Nephron progenitor cell (in vitro differentiated cells): ENCODE measurements at places on chromosomes 11 and 22.

- no peak overlapping the region for H3K4me3 ChIP-seq
- peaks cover 12% of the 10 kb centered on the region for H3K27me3 ChIP-seq
- H3K27ac ChIP-seq: peak overlapping the region; percentile 24
- H3K36me3 ChIP-seq: no peaks in the 10 kb centered on the region
These were observed 182.9 kb upstream of the NCAM1 start for GRCh38 chr11:112778091-112778876.

GRCh38 chr11:60504219-60504905, 10.8 kb upstream of the MS4A13 start:
- peak overlapping the region; percentile 44 for H3K27ac ChIP-seq
- no peaks in the 10 kb centered on the region for H3K27me3 ChIP-seq
- no peaks in the 10 kb centered on the region for H3K36me3 ChIP-seq
- peaks cover 5% of the 10 kb centered on the region for H3K4me1 ChIP-seq

- H3K27me3 ChIP-seq: peaks cover 38% of the 10 kb centered on the region
- H3K27ac ChIP-seq: no peak overlapping the region
- H3K4me3 ChIP-seq: no peak overlapping the region
- H3K4me1 ChIP-seq: peaks cover 30% of the 10 kb centered on the region
These were observed 129.5 kb downstream of the MICAL2 start for GRCh38 chr11:12239804-12240371.

DNA sequence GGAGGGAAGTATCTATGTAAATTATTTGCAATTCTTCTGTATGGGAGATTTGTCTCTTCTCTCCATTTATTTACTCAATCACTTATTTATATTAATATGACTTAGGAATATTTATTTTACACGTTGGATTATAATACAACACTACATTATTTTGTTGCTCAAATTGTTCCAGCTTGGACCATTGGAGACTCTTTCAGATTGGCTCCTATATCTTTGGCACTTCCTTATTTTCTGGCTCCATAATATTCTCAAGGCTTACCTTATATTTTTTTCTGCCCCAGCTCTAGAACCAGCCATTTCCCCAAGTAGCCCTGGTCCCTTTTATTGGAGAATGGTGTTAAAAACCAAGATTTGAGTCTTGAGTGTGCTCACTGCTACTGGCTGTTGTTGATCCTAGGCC, 101.9 kb downstream of the LRRC32 start:
- no peaks in the 10 kb centered on the region for H3K36me3 ChIP-seq
- H3K27me3 ChIP-seq: peaks cover 3% of the 10 kb centered on the region
- DNase-seq: no peak
- H3K4me1 ChIP-seq: no peaks in the 10 kb centered on the region

- H3K27ac ChIP-seq: no peak overlapping the region
- H3K4me1 ChIP-seq: peaks cover 16% of the 10 kb centered on the region
- no peak for DNase-seq
- H3K27me3 ChIP-seq: peaks cover 68% of the 10 kb centered on the region
- no peaks in the 10 kb centered on the region for H3K36me3 ChIP-seq
- no peak overlapping the region for H3K4me3 ChIP-seq
These were observed 22.0 kb upstream of the MYOD1 start for GRCh38 chr11:17697175-17697949.

DNA sequence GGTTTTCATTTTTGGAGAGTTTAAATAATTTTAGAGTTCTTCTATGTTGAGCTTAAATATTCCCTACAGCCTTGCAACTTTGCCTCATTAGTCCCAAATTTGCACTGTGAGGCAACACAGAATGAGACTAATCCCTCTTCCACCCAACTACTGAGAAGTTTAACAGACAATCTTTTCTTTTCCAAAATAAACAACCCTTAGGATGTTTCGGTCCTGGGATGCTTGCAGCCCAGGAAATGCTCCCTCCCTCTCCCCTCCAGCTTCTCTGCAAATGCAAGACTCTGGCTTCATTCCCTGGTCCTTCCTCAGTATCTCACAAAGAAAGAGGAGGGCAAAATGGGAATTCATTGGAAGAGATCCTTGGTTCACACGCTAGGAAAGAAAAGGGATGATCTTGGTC, 222.5 kb downstream of the ST3GAL4 start:
- H3K4me1 ChIP-seq: peaks cover 47% of the 10 kb centered on the region
- no peak overlapping the region for H3K27ac ChIP-seq
- H3K36me3 ChIP-seq: no peaks in the 10 kb centered on the region
- H3K4me3 ChIP-seq: no peak overlapping the region

- peaks cover 7% of the 10 kb centered on the region for H3K36me3 ChIP-seq
- no peak overlapping the region for H3K27ac ChIP-seq
- peaks cover 10% of the 10 kb centered on the region for H3K4me1 ChIP-seq
- no peak for DNase-seq
- peaks cover 76% of the 10 kb centered on the region for H3K27me3 ChIP-seq
These were observed 17.2 kb downstream of the IFITM10 start for GRCh38 chr11:1733009-1733715.

DNA sequence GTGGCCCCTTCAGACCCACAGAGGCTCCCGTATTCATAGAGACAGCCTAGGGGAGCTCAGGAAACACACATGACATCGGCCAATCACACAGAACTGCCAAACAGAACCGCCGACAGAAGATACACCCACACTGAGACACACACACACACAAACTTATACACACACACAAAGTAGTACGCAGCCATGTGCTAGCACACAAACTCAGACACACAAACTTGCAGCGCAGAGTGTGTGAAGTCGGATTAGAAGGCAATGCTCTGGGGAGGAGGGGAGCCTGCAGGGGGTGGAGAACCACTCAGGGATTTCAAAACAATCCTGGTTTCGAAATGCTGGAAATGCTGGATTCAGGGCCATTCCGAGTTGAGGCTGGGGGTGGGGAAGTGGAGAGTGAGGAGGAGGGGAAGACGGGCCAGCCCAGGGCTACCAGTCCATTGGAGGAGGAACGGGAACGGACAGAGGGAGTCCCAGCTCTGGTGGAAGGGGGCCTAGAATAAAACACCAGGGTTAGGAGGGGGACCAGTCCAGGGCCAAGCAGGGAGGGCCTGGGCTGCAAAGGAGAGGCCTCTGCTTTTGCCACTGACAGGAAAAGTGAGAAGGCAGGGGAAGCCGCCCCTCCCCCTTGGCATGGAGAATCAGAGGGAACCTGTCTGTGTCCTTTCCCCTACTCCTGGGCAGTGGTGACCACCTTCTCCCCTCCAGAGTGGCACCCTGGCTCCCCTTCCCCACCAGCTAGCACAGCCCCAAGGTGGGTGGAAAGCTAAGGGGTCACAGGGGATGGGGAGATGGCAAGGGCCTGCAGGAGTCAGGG, 4.4 kb downstream of the BCL9L start:
- peak overlapping the region; percentile 95 for H3K27ac ChIP-seq
- peak overlapping the region; percentile 77 for H3K4me3 ChIP-seq
- no peaks in the 10 kb centered on the region for H3K36me3 ChIP-seq
- DNase-seq: no peak
- peaks cover 81% of the 10 kb centered on the region for H3K4me1 ChIP-seq
- no peaks in the 10 kb centered on the region for H3K27me3 ChIP-seq

DNA sequence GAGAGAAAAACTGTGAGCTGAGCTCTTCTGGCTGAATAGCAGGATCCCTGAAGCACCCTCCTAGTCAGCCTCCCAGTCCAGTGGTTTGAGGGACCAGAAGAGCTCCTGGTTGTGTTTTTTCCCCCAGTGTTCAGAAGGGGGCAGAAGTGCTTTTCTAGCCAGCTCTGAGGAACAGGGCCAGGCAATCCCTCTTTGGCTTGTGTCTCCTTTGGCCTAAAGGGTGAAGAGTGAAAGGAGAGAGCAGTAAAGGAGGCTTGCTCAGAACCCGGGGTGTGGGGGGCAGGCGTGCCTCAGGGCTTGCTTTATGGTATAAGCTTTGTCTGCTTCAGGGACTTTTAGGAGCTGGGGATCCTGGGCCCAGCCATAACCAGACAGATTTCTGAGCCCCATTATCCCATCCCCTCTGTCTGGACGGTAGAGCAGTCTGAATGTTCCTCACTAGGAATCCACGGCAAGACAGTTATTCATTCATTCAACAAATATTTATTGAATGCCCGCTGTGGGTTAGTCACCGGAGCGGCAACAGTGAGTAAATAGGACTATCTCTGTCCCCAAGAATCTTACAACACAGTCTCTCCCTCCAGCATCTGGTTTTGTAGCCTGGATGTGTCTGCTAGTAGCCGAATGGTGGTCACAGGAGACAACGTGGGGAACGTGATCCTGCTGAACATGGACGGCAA, 14.5 kb downstream of the ACP2 start:
- H3K4me1 ChIP-seq: peaks cover 27% of the 10 kb centered on the region
- no peaks in the 10 kb centered on the region for H3K27me3 ChIP-seq
- peaks cover 25% of the 10 kb centered on the region for H3K36me3 ChIP-seq
- no peak overlapping the region for H3K4me3 ChIP-seq
- no peak for DNase-seq
- peak overlapping the region; percentile 95 for H3K27ac ChIP-seq

- peaks cover 49% of the 10 kb centered on the region for H3K36me3 ChIP-seq
- no peak for DNase-seq
- no peak overlapping the region for H3K4me3 ChIP-seq
- H3K27ac ChIP-seq: no peak overlapping the region
- no peaks in the 10 kb centered on the region for H3K27me3 ChIP-seq
- H3K4me1 ChIP-seq: no peaks in the 10 kb centered on the region
These were observed 71.4 kb upstream of the B3GNT6 start for GRCh38 chr11:76962583-76963416.

- DNase-seq: no peak
- peaks cover 40% of the 10 kb centered on the region for H3K4me1 ChIP-seq
These were observed 16.3 kb downstream of the ADORA2A start for GRCh38 chr22:24443668-24444067.

DNA sequence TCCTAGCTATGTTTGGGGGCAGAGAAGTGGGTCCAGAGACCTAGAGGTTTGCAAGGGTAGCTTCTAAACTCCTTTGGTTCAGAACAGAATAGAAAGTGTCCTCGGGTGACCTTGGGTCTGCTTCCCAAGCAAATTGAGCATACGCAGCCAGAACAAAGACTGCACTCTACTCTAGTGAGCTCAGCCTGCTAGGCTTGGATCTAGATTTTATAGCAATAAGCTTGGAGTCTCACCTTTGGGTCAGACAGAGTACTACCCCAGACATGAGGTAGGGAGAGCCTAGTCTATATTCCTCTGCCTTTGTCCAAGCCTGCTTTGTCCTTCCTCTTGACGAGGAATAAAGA, 52.6 kb upstream of the ELF5 start:
- no peaks in the 10 kb centered on the region for H3K36me3 ChIP-seq
- no peak overlapping the region for H3K27ac ChIP-seq
- no peak for DNase-seq
- H3K4me3 ChIP-seq: no peak overlapping the region
- H3K4me1 ChIP-seq: peaks cover 8% of the 10 kb centered on the region
- H3K27me3 ChIP-seq: peaks cover 24% of the 10 kb centered on the region

DNA sequence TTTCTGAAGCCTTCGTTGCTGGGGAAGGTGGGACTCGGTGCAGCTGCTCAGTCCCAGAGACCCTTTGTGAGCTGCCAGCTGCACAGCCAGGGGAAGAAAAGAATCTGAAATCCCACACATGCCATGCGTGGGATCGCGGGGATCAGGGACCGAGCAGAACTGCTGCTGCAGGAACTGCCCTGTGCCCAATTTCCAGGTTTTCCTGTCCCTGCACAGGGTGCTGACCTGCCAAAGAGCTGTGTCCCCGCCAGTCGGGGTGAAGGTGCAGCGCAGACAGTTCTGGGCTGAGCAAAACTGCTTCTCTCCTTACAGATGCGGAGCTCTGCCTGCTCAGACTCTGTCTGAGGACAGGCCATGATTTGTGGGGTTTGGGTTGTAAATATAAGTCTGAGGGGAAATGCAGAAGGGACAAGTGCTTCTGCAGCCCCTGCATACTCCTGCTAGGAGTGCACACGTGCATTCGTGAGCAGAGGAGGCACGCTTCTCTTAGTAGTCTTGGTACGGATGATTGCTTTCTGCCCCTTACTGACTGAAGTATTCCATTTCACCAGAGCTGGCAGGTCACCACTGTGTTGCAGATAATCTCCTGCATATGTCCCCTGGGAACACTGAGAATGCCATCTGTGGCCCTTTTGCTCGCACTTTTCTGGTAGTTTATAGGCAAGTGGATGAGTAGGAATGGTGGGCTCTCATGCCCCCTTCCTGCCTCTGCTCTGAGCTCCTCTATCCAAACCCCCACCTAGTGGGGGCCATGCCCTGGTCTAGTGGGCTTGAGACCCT, 141.4 kb downstream of the PARVA start:
- H3K4me1 ChIP-seq: peaks cover 25% of the 10 kb centered on the region
- H3K4me3 ChIP-seq: no peak overlapping the region
- no peak overlapping the region for H3K27ac ChIP-seq
- peaks cover 5% of the 10 kb centered on the region for H3K36me3 ChIP-seq
- peaks cover 4% of the 10 kb centered on the region for H3K27me3 ChIP-seq

- H3K36me3 ChIP-seq: peaks cover 39% of the 10 kb centered on the region
- H3K27me3 ChIP-seq: peaks cover 5% of the 10 kb centered on the region
- H3K4me1 ChIP-seq: peaks cover 57% of the 10 kb centered on the region
- no peak overlapping the region for H3K27ac ChIP-seq
- no peak for DNase-seq
These were observed 31.5 kb upstream of the PDE2A start for GRCh38 chr11:72705442-72706365.
